Testis (tissue), 5 donors: ENCODE measurements at places on chromosomes 7 and 10. TPM values are rescaled to one million over a fixed set of nuclear protein-coding genes. Genes with fewer than 3 reads are reported as not detected.

- H3K27ac ChIP-seq, result no peak overlapping the region
- H3K36me3 ChIP-seq, result no peaks in the 10 kb centered on the region
- H3K4me1 ChIP-seq, result no peaks in the 10 kb centered on the region
- no peak for DNase-seq
Measured at GRCh38 chr10:350981-351501, 215.8 kb downstream of the ZMYND11 start.

GRCh38 chr7:128137181-128137580 lies 103.9 kb upstream of the LEP start:
- no peaks in the 10 kb centered on the region for H3K27me3 ChIP-seq
- DNase-seq, result no peak
- H3K36me3 ChIP-seq, result no peaks in the 10 kb centered on the region
- no peak overlapping the region for H3K4me3 ChIP-seq

DNA sequence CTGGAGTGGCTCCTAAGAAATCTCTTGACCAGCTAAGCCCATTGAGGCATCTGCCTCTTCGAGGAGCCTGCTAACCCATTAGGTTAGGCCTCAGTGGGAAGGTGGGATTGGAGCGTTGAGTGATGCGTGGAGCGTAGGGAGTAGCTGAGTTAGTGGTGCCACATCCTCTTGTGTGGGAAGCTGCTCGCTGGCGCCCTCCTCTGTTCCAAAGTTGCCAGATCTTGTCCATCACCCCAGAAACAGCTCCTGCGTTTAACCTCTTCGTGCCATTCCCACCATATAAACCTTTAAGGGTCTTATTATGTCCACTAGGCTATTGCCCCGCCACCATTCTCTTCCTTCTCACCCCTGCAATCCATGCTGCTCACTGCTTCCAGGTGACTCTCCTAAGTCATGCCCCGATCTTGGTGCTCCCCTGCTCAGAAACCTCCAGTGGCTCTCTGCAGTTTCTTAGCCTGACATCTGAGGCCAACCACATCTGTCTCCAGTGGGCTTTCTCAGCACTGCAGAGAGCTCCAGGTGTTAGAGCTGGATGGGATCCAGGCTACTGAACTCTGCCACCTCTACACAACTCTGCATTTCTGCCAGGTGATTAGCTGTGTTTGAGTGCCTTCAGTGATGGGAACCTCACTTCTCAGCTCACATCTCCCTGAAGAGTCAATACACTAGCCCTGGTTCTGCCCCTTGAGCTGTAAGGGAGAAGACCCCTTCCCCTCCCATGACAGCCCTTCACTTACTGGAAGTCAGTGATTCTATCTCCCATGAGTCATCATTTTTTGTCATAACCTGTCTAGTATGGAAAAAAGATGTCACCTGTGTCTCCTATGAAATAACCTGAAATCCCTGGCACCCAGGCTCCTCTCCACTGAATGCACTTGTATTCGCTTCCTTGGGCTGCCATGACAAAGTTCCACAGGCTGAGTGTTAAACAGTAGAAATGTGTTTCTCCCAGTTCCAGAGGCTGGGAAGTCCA lies 65.0 kb upstream of the FGFR2 start:
- no peaks in the 10 kb centered on the region for H3K36me3 ChIP-seq
- H3K27ac ChIP-seq, result no peak overlapping the region
- peak; percentile 56 for DNase-seq
- H3K4me3 ChIP-seq, result no peak overlapping the region
- no peaks in the 10 kb centered on the region for H3K27me3 ChIP-seq
- H3K4me1 ChIP-seq, result peaks cover 15% of the 10 kb centered on the region

DNA sequence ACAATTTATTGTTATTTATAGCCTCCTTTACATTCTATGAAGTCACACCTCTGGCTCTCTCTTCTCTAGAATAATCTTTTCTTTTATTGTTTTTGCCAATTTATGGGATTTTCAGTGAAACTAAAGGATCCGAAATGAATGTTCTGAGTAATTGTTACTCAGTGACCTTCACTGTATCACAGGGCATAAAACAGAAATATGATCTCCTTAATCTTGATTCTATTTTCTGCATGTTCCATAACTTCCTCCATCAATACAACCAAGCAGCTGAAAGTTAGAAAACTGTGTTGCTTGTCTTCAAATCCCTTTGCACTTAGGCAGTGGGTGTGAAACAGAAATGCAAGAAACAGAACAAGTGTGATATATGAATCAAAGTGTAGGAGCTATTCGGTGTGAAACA lies 57.4 kb upstream of the FERD3L start:
- H3K36me3 ChIP-seq, result no peaks in the 10 kb centered on the region
- H3K4me3 ChIP-seq, result no peak overlapping the region
- peak overlapping the region; percentile 45 for H3K27ac ChIP-seq

Gene FAM13C
- total RNA-seq, result 38.5 TPM

Gene UNC5B
- 44.4 TPM for total RNA-seq

Gene HOXA7
- 3.1 TPM for total RNA-seq
